ENCODE measurements at places on chromosomes 11 and 22.
A peak's percentile ranks its signal among the peaks of the same experiment; 100 is the strongest.

DNA sequence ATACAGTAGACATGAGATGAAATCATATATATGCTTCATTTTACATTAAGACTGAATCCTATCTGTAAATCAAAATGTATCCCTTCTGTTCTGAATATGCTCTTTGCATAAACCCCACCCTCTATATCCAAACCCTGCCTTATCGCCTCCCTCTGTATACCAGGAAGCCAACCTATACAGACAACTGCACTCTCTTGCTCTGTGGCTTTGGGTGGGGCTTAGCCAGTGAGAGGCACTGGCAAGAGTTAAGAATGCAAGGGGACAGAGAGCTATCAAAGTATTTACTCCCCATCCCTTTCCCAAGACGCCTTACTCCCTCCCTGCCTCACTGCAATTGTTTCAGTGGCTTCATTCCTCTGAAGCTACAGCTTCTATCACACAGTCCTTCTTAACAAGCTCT lies 309.8 kb downstream of the TTC28 start:
- H3K27me3 ChIP-seq = no peaks in the 10 kb centered on the region
- no peak overlapping the region for H3K27ac ChIP-seq
- DNase-seq = no peak
- H3K4me1 ChIP-seq = no peaks in the 10 kb centered on the region

- H3K4me3 ChIP-seq = peak overlapping the region; percentile 74
- DNase-seq = no peak
- peak overlapping the region; percentile 98 for H3K27ac ChIP-seq
- peaks cover 17% of the 10 kb centered on the region for H3K27me3 ChIP-seq
- peaks cover 32% of the 10 kb centered on the region for H3K36me3 ChIP-seq
These were observed 744 bp downstream of the PACSIN3 start for GRCh38 chr11:47185305-47186075.

DNA sequence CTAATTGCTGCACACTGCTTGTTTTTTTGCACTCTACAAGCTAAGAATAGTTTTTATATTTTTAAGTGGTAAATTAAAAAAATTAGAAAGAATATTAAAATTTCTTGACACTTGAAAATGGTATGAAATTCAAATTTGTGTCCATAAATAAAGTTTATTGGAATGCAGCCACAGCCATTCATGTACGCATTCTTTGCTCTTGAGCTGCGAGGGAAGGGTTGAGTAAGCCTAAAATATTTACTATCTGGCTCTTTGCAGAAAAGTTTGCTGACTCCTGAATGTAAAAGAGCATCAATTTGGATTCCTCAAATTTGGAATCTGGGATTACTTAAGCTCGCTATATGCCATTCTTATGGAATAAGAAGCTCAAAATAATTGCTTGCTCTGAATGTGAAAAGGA lies 3.4 kb upstream of the ADAMTS8 start:
- DNase-seq = no peak
- peaks cover 42% of the 10 kb centered on the region for H3K4me1 ChIP-seq
- H3K36me3 ChIP-seq = no peaks in the 10 kb centered on the region
- no peak overlapping the region for H3K27ac ChIP-seq
- no peak overlapping the region for H3K4me3 ChIP-seq
- H3K27me3 ChIP-seq = peaks cover 48% of the 10 kb centered on the region

DNA sequence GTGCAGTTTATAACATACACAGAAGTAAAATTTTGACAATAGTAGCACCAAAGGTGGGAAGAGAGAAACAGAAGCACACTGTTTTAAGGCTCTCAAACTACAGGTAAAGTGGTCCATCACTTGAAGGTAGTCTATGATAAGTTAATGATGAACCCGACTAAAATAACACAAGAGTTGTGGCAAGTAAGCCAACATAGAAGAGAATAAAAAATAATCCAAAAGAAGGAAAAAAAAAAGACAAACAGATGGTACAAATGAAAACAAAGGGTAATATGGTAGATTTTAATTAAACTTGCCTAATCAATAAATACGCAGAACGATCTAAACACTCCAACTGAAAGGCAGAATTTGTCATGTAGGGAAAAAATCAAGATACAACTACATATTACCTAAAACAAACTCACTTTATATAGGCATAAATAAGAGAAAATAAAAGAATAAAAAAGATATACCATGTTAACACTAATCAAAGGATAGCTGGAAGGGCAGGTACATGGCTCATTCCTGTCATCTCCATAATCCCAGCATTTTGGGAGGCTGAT lies 31.6 kb downstream of the DGCR2 start:
- H3K4me3 ChIP-seq = no peak overlapping the region
- H3K27ac ChIP-seq = no peak overlapping the region
- H3K36me3 ChIP-seq = peaks cover 53% of the 10 kb centered on the region
- H3K4me1 ChIP-seq = peaks cover 9% of the 10 kb centered on the region
- no peaks in the 10 kb centered on the region for H3K27me3 ChIP-seq
- DNase-seq = no peak

GRCh38 chr11:72969894-72970335 lies 155.7 kb downstream of the ATG16L2 start:
- no peak overlapping the region for H3K27ac ChIP-seq
- H3K4me1 ChIP-seq = no peaks in the 10 kb centered on the region
- no peak for DNase-seq
- H3K27me3 ChIP-seq = no peaks in the 10 kb centered on the region

DNA sequence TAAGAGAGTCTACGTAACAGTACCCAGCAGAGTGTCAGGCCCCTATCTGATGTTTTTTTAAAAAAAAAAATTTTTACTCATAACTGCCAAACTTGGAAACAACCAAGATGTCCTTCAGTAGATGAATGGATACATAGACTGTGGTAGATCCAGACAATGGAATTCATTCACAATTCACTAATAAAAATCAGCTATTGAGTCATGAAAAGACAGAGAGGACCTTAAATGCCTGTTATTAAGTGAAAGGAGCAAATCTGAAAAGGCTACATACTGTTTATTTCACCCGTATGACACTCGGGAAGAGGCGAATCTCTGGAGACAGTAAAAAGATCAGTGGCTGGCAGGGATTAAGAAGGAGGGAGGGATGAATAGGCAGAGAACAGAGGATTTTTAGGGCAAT lies 541.4 kb upstream of the TENM4 start:
- H3K27me3 ChIP-seq = no peaks in the 10 kb centered on the region
- H3K36me3 ChIP-seq = no peaks in the 10 kb centered on the region
- H3K27ac ChIP-seq = no peak overlapping the region
- DNase-seq = no peak
- H3K4me3 ChIP-seq = no peak overlapping the region
- no peaks in the 10 kb centered on the region for H3K4me1 ChIP-seq

- H3K27ac ChIP-seq = no peak overlapping the region
- no peak for DNase-seq
- H3K4me3 ChIP-seq = no peak overlapping the region
- peaks cover 7% of the 10 kb centered on the region for H3K4me1 ChIP-seq
These were observed 21.9 kb downstream of the SBF2 start for GRCh38 chr11:10272132-10272531.

DNA sequence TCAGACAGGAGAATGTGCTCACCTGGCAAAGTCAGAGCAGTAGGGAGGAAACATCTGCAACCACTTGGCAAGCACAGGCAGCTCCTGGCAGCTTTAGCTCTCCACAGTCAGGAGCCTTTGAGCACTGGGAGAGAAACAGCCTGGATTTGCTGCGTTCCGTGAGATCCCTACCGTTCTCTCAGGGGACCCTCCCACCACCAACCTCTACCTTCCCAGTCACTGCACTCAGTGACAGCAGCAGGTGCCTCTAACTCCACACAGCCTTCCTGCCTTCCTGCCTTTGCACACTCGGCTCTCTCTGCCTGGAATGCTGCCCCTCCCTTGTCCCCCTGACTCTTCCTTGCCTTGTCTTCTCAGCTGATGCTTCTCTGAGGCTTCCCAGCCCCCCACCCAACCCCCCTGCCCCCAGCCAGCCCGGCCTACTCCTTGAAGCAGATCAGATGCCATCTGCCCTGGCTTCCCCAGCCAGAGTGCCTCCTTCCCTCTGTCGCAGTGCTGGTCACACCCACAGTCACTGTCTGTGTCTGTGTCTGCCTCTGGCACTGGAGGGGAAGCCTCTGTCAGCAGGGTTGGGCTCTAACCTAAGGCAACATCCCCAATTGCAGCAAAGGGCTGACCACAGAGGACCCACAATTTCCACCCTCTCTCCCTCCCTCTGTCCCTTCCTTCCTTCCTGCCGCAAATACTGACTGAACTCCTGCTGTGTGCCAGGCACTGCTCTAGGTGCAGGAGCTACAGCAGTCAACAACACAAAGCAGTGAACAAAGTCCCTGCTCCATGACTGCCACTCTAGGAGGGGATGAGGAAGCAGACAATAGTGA lies 14.9 kb upstream of the TSKU start:
- H3K27ac ChIP-seq = peak overlapping the region; percentile 86
- H3K36me3 ChIP-seq = no peaks in the 10 kb centered on the region
- no peaks in the 10 kb centered on the region for H3K27me3 ChIP-seq
- peaks cover 87% of the 10 kb centered on the region for H3K4me1 ChIP-seq
- H3K4me3 ChIP-seq = peak overlapping the region; percentile 15
- no peak for DNase-seq

- no peak for DNase-seq
- H3K27me3 ChIP-seq = no peaks in the 10 kb centered on the region
- H3K4me3 ChIP-seq = no peak overlapping the region
- H3K36me3 ChIP-seq = no peaks in the 10 kb centered on the region
- H3K27ac ChIP-seq = no peak overlapping the region
These were observed 94.7 kb downstream of the SERGEF start for GRCh38 chr11:17918049-17918605.

- peak overlapping the region; percentile 97 for H3K4me3 ChIP-seq
- DNase-seq = no peak
- peaks cover 5% of the 10 kb centered on the region for H3K27me3 ChIP-seq
- H3K4me1 ChIP-seq = peaks cover 9% of the 10 kb centered on the region
- no peaks in the 10 kb centered on the region for H3K36me3 ChIP-seq
These were observed 825 bp downstream of the FBXO3 start for GRCh38 chr11:33773404-33773986.

- DNase-seq = no peak
- no peaks in the 10 kb centered on the region for H3K4me1 ChIP-seq
- no peak overlapping the region for H3K4me3 ChIP-seq
- no peak overlapping the region for H3K27ac ChIP-seq
These were observed 8.0 kb upstream of the ACRV1 start for GRCh38 chr11:125688632-125689031.

DNA sequence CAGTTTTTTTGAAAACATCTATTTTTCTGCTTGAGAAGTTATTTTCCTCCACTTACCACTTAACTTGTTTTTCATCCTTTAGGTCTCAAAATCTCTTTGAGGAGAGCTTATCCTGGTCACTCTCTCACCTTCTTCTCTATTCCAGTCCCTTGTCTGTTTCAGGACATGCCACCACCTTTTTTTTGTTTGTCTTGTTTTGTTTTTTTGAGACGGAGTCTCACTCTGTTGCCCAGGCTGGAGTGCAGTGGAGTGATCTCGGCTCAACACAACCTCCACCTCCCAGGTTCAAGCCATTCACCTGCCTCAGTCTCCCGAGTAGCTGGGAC lies 4.6 kb upstream of the BCL2L13 start:
- H3K36me3 ChIP-seq = no peaks in the 10 kb centered on the region
- peaks cover 6% of the 10 kb centered on the region for H3K4me1 ChIP-seq
- H3K4me3 ChIP-seq = no peak overlapping the region
- H3K27ac ChIP-seq = peak overlapping the region; percentile 87
- no peak for DNase-seq
- H3K27me3 ChIP-seq = no peaks in the 10 kb centered on the region

DNA sequence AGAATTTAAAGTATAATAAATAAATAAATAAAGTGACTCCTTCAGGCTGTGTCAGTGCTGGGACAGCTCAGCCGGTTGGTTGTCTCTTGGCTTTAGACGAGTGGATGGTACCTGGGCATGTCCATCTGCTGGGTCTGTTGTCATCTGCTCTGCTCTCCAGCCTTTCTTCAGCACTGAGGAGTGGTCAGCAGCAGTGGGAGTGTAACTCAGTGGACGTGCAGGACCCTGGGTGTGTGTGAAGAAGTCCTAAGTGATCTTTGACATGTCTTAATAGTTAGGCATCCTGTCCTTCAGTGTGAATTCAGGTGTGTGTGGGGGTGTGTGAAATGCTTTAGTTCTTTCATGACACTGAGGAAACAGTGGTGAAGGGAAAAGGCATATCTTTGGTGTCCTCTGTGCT lies 24.3 kb downstream of the AMOTL1 start:
- no peaks in the 10 kb centered on the region for H3K36me3 ChIP-seq
- H3K27me3 ChIP-seq = no peaks in the 10 kb centered on the region
- H3K4me3 ChIP-seq = no peak overlapping the region
- DNase-seq = no peak
- no peak overlapping the region for H3K27ac ChIP-seq
- H3K4me1 ChIP-seq = peaks cover 35% of the 10 kb centered on the region

DNA sequence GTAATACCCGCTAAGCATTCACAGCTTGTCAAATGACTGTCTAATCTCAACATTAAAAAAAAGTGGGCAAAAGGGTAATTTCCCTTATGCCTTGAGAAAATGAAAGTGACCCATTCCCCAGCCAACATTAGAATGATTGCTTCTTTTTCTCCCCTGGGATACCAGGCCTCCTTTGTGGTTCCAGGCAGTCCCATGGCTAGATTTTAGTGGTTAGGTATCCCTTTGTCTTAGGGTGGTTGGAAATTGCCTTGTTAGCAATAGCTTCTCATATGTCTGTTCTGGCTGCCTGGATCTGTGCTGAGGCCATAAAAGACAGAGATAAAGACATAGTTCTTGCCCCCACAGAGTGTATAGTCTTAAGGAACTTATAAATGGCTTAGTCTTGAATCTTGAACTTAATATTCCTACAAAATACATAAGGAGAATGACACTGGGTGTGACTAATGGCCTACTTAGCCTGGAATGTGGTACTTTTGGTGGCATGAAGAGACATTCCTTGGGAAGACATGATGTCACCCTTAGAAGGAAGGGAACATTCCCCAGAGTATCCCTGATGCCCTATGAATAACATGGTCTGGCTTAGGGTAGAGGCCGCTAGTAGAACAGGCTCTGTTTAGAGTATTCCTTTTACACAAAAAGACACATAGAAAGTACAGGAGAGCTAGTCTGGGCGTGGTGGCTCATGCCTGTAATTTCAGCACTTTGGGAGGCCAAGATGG lies 90.3 kb downstream of the ZBTB16 start:
- no peaks in the 10 kb centered on the region for H3K27me3 ChIP-seq
- peaks cover 53% of the 10 kb centered on the region for H3K4me1 ChIP-seq
- no peak for DNase-seq
- peak overlapping the region; percentile 96 for H3K27ac ChIP-seq

DNA sequence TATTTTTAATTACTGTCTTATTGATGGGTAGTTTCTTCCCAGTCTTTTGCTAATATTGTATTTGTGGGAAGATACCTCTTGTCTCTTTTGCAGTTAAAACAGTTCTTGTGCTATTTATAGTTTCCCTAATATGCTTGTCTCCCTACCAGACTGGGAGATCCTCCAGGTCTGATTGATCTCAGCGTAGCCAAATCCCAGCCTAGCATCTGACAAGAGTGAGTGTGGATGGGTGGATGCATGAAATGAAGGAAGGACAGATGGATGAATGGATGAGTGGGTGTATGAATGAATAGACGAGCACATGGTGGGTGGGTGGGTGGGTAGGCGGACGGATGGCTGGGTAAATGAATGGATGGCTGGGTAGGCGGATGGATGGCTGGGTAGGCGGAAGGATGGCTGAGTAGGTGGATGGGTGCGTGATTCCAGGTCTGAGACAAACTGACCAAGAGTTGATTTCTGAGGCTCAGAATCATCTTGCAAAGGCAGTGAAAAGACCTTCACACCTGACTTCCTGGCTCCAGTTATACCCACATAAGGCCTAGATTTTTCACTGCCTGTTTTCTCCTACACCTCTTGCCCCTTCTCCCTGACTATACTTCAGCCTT lies 11.4 kb downstream of the DNAJB13 start:
- H3K36me3 ChIP-seq = no peaks in the 10 kb centered on the region
- no peaks in the 10 kb centered on the region for H3K27me3 ChIP-seq
- H3K4me1 ChIP-seq = peaks cover 5% of the 10 kb centered on the region
- DNase-seq = no peak
- H3K27ac ChIP-seq = no peak overlapping the region

Data from esophagus squamous epithelium (tissue), 5 donors.